ENCODE measurements at places on chromosomes 6 and 20. TPM values are rescaled to one million over a fixed set of nuclear protein-coding genes. Genes with fewer than 3 reads are reported as not detected.

GRCh38 chr6:33589731-33590530 lies 9.9 kb upstream of the BAK1 start:
- DNase-seq = peak; percentile 67

The ATRN gene
- 30.0 TPM for total RNA-seq

DNA sequence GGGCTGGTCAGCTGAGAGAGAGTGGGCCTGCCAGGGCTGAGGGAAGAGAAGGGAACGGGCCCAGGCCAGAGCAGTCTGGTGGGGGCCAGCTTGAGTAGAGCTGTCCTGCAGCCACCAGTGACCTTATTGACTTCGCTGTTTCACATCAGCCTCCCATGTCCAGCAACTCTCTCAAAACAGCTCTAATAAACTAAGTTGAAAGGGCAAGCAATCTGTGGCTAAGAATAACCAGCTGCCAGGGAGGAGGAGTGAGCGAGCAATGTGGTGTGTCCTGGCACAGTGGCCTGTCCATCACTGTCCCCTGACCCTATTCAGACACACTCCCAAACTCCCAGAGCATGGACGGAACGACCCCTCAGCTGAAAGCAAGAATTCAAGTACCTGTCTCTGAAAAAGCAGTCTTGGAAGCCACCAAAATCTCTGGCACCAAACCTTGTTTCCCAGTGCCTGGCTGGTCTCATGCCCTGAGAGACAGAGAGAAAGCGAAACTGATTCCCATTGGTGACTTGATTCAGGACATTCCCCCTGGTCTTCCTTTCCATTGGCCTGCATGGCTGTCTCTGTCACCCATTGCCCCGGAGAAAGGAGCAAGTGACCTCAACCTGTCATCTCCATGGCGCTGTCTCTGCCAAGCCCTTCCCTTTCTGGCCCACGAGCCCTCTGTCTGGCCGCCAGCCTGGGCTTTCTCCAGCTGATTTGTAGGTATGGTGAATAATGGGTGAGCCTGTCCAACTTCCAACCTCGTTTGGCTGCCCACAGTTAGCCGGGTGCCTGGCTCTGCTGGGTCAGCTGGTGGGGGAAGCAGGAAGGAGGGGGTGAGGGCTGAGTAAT lies at the start of gene DDO:
TSS of gene DDO (minus strand) at position 490 of the 831 bp plus-strand sequence. CDS start 2,113 bp downstream, outside the sequence.
- peak; percentile 89 for DNase-seq

DNA sequence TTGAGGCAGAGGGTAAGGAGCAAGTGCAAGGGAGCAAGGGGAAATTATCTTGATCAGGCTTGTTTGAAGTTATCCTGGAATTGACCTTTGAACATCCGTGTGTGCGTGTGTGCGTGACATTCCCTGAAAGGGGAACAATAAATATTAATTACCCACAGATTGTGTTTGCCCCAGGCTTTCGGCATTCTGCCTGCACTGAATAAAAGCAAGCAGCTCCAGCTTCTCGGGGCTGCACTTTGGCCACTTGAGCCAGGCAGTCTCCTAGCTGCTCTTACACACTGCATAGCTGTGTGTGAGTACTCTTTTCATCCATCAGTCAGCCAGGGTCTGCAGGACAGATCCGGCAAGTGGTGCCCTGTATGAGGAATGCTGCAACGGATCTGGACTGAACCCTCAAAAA lies 107.7 kb upstream of the BTN3A2 start:
- no peak for DNase-seq

GRCh38 chr6:160129881-160130615 lies 8.4 kb downstream of the SLC22A1 start:
- no peak for DNase-seq

The KCNQ2 gene
- 0.89 TPM for total RNA-seq

The POU5F1 gene
- total RNA-seq = 0.94 TPM

The PPIL6 gene
- 5.5 TPM for total RNA-seq

Measured in Right ventricle myocardium superior (tissue), 1 donor.